Colonic mucosa (tissue), 4 donors: ENCODE measurements at places on chromosomes 4 and X.
A peak's percentile ranks its signal among the peaks of the same experiment; 100 is the strongest.

DNA sequence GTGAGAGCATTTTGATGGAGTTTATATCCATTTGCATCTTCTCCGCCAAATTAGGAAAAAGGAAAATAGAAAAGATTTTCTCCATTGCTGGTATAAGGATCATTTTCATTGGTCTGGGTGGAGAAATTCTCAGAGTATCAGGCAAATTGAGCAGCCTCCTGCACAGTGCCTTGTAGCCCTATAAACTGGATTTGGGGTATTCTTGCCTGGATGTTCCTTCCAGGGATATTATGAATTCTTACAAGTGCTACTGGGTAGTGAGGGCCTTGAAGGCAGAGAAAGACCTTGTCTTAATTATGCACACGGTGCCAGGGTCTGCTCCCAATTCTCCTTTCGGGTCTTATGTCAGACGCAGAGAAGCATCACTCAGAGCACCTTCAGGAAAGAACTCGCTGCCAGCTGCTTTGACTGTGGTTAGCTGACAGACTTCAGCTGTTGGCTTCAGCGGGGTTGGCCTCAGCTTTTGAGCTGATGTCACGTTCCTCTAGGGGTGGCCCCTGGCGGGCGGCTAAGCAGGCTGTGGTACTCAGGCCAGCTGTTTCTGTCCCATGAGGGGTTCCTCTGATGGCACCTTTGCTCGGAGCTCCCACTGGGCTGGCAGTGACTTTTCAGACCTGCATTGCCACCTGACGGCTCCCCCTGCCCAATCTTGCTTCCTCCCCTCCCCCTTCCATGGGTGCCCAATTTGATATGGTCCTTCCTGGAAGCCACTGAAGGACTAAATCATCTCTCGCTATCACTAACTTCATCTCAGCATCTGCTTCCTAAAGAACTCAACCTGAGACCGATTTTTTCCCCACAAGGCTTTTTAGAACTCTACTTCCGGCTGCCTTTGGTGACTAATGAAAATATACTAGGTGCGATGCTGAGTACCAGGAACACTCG is 519.5 kb downstream of the BCOR start:
- DNase-seq: peak; percentile 23

- DNase-seq: no peak
These were observed 43.2 kb downstream of the QDPR start for GRCh38 chr4:17468619-17469221.

GRCh38 chr4:110087070-110087708 is 111.2 kb downstream of the ELOVL6 start:
- no peak for DNase-seq

DNA sequence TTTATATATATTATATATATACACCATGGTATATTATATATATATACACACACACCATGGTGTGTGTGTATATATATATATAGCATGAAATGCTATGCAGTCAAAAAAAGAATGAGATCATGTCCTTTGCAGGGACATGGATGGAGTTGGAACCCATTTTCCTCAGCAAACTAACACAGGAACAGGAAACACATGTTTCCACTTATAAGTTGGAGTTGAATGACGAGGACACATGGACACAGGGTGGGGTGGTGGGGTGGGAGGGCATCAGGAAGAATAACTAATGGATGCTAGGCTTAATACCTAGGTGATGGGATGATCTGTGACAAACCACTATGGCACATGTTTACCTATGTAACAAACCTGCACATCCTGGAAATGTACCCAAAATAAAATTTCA is 293.6 kb upstream of the NDST3 start:
- DNase-seq: no peak

- no peak for DNase-seq
These were observed 1231.3 kb upstream of the ADGRL3 start for GRCh38 chr4:59968796-59969195.

DNA sequence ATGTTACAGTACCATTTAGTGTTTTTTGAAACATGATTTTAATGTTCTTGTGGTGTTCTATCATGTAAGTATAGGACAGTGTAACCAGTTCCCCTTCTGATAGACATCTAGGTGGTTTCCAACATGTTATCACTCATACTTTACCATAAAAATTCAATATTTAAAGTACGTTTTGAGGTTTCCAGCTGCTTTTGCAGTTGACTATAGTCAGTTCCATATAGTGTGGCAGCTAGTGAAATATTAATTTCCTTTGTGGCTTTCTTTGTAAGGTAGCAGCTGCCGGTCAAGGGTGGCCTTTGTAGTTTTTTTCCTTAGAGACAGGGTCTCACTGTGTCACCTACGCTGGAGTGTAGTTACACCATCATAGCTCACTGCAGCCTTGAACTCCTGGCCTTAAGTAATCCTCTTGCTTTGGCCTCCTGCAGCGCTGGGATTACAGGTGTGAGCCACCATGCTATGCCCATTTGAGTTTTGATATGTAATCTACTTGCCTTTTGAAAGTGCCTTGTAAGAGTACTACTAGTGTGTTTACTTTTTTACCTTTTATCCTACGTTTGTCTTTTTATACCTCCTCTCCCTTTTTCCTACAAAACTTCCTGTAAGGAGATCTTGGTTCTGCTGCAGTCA is 63.0 kb downstream of the ARHGAP10 start:
- no peak for DNase-seq

GRCh38 chr4:140300271-140300970 is 73.0 kb upstream of the SCOC start:
- DNase-seq: no peak

- DNase-seq: peak; percentile 55
These were observed 28.1 kb upstream of the SPON2 start for GRCh38 chr4:1200425-1201035.

GRCh38 chr4:14771094-14771493 is 231.2 kb upstream of the CPEB2 start:
- no peak for DNase-seq

DNA sequence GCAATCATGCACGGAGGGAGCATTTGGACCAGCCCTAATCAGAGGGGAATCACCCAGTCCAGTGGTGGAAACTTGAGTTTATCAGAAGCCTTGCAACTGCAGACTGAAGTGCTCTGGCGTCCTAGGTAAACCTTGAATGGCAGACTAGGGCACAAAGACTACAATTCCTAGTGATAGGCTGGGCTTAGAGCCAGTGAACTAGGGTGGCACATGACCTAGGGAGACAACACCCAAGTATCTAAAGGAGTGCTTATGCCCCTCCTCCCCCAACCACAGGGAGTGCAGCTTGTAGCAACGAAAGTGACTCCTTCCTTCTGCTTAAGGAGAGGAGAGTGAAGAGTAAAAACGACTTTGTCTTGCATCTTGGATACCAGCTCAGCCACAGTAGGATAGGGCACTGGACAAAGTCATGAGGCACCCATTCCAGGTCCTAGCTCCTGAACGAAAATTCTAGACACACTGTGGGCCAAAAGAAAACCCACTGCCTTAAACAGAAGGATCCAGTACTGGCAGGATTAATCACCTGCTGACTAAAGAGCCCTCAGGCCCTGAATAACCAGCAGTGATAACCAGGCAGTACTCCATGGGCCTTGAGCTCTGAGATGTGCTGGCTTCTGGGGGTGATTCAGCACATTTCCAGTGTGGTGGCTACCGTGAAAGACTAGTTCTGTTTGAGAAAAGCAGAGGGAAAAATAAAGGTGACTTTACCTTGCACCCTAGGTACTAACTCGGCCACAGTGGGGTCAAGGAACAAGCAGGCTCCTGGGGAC is 58.7 kb upstream of the STARD8 start:
- DNase-seq: no peak

- DNase-seq: no peak
These were observed 239.7 kb downstream of the RAB28 start for GRCh38 chr4:13244444-13244843.

DNA sequence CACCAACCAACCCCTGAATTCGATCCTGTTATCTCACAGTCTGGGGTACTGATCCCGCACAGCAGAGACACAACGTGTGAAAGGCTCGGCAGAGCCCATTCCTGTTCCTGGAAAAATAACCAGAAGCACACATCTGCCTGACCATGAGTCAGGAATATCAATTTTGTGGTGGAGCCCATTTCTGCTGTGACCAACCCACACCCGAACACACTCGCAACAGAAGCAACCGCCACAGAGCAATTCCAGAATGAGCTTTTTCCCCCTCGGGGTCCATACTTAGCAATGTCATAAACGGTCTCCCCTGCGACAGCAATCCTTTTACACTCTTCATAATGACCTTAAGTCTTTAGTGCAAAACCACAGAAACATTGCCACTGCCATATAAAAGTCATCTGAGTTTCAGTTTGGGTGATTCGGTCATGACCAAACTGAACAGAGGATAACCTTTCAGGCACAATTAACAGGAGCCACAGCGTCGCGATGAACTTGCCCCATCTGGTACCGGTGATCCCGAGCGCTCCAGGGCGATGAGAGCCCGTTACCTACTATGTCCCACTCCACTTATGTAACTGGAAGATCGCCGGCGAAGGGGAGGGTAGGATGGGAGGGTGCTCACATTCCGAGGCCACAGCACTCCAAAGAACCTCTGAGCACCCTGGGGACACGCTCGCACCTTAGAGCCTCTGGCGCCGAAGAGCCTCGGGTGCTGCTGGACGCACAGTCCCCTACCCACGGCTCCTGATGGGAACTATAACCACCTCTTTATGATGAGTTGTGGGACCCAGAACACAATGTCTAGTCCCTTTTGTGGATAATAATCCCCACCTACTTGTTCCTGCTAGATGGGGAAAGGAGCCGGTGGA is 1.1 kb downstream of the MECP2 start:
- DNase-seq: no peak

- DNase-seq: no peak
These were observed 407.9 kb upstream of the AADAT start for GRCh38 chr4:170497689-170498088.

DNA sequence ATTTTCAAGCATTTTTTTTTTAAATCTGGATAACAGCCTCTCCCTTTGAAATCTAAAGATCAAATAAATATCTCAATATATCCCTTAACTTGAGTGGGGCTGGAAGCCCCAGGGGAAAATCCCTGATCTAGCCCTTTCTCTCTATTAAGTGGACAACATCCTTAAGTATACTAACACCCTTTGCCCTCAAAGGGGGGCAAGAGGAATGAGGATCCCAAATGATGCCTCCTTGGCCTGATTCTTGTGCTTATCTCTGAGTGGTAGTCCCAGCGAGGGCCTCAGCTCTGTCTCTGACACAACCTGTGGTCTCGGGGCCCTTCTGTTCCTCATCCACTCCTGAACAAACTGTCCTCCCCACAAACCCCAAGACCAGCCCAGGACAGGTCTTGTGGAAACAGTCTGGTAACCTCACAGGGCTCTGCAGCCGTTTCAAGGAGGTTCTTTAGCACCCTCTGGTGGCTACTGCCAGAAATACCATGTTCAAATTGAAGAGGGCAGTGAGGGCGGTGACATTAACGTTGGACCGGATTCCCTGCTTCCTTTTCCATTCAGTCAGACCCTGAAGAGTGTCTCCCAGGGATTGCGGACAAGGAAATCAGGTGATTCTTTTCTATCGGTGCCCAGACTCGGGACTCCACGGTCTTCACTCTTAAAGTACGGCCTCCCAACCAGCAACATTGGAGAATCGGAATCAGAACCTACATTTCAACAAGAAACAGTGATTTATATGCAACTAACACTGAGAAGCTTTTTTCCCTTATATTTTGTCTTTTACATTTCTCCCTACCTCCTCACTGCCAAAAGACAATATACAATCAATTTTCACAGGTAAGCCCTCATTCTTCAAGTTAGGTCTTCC is 13.0 kb downstream of the CXCL13 start:
- peak; percentile 83 for DNase-seq

GRCh38 chr4:170868170-170868569 is 778.4 kb upstream of the AADAT start:
- no peak for DNase-seq

GRCh38 chr4:41369680-41370079 is 113.0 kb downstream of the UCHL1 start:
- DNase-seq: no peak

GRCh38 chrX:130340271-130340670 is 552 bp downstream of the SLC25A14 start:
- DNase-seq: no peak

- no peak for DNase-seq
These were observed 37.0 kb upstream of the SHISA3 start for GRCh38 chr4:42360256-42360669.

DNA sequence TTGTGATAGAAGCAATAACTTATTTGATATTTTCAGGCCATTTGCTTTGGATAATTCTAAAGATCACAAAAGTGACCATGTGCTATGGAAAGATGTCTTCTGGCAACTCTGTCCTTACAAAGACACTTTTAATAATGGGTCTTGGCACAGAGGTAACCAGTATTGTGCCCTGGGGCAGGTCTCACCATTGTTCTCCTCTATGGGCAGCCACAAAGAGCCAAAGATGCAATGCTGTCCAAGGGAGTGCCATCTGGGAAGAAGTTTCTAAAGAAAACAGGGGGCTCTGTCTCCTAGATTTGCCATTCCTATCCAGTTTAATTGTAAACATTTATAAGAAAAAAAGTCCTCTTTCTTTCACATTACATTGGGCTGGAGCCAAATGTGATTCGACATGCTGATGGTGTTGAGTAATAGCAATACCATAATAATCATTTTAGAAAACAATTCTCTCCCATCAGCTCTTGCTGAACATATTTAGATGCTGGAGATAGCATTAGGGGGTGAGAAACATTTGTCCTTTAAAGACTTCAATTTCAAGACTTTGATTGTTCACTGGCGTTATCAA is 179.9 kb downstream of the KIT start:
- no peak for DNase-seq

DNA sequence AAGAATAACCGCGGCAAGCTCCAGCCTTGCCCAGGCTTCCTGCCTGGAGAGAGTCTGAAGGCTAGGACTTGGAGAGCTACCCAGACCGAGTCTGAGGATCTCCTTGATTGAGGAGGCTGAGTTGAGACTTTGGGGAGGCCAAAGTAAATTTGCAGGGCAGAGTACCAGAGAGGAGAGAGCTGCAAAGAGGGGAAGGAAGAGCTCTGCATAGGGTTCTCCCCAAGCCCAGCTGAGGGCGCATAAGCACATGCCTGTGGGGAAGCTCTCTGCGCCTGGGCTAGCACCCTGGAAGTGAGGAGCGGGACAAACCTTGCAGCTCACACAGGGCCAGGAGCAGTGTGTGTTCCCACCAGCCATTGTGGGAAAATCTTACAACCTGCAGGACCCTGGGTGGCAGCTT is 56.1 kb downstream of the FAM193A start:
- no peak for DNase-seq

DNA sequence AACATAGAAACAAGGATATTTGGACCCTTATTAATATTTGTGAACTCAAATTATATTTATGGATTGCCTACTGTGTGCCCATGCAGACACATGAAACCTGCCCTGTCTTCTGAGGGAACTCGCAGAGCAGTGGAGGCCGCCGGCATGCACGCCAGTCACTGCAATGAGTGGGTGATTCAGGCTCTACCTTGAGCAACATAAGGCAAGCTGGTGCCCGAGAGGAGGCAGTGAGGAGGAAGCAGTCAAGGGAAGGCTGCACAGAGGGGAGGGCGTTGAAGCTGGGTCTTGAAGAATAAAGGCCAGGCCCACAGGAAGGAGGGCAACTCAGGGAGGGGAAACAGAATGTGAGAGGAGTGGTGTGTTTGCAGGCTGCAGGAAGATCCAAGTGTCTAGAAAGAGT is 52.8 kb downstream of the PPEF2 start:
- DNase-seq: no peak

- no peak for DNase-seq
These were observed 127.8 kb upstream of the ANXA3 start for GRCh38 chr4:78423790-78424189.
